Fibroblast of skin of left quadriceps (primary cell): ENCODE measurements at places on chromosomes 7 and 10.

DNA sequence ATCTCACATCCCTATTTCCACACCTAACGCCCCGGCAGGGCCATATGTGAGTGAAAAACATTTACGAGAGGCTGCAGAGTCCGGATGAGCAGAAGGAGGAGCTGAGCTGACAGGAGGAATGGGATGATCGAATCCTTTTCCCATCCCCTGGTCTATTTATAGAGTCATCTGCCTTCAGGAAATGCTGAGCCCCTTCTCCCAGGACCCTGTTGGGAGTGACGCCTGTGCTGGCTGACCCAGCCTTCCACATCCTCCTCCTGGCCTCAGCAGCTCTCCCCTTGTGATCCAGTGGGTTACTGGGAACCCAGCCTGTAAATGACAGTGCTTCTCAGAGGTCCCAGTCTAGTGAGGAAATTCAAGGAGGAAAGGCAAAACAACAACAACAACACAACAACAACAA is 16.6 kb downstream of the DENND2A start:
- DNase-seq, result no peak

DNA sequence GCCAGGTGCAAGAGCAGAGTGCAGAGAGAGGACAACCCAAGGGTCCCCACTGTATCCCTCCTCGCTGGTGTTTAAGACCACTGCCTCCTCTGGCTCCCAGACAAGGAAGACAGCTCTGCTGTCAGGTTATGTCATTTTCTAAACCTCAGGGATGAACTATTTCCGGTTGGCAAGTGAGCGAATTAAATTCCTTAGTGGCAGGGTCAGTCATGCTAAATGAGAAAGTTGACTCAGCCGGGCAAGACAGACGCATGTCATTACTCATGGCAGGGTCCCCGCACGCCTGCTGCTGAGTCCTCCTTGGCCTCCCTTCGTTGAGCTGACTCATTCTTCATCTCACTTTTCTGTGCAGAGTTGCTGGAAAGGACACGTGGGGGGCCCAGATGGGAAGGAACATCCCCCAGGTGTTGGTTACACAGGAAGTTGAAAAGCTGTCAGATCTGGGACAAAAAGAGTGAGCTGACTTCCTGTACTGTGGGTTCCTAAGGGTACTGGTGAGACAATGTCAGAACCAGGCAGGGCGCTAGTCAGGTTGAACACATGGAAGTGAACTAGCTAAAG is 47.1 kb upstream of the UCN3 start:
- DNase-seq, result peak; percentile 43

DNA sequence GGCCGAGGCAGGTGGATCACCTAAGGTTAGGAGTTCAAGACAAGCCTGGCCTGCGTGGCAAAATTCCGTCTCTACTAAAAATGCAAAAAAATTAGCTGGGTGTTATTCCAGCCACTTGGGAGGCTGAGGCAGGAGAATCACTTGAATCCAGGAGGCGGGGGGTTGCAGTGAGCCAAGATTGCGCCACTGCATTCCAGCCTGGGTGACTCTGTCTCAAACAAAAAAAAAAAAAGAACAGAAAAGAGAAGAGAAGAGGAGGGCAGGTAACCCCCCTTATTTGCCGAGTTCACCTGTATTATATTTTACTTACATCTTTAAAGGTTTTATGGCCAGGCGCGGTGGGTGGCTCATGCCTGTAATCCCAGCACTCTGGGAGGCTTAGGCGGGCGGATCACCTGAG is 91.7 kb downstream of the RNF216 start:
- DNase-seq, result no peak

DNA sequence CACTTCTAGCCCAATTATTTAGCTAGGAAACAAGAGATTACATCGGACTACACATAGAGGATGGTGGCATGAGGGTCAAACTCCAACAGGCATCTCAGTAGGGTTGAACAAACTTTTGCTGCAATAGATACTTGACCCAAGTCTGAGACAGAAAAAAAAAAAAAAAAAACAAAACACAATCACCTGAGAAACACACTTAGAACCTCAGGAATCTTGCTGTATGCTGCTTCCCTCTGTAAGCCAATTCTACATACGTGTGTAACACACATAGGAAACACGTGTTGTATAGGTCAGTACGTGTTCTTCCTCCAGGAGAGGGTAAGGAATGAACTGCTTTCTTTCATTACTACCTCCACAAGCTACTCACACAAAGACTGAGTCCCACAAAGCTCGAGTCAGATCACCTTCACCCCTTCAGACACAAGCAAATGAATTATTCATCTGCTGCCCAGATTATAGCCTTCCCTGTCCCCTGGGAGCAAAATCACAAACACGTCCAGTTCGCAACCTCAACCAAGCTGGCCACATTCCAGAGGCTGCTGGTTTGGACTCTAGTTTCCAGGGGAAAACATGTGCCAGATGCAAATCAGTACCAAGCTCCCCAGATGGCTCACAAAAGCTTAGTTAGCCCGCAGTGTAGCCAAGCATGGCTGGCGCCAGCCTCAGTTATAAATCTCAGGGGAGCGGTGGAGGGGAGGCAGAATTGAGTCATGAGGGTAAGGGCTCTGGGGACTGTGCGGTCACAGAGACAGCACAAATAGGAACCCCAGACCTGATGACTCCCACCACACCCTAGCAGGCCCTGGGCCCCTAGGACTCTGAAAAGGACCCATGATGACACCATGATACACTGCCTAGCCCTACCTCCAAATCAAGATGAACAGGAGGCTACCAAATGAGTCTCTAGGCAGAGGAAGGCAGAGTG is 15.1 kb downstream of the PSAP start:
- peak; percentile 76 for DNase-seq

DNA sequence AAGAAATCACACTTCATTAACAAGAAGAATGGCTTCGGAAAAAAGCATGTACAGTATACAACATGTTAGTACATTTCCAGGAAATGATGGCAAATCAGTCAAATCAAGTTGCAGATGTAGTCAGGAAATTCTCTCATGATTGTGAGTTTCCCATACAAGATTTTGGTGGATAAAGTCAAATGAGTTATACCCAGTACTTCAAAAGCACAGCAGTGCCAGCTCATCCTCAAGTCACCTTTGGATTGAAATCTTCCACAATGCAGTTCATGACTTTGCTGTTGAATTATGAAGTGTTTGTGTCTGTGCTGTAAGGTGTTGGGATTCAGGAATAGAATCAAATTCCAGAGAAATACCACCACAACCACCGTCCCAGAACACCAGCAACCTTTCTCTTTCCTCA is 301.3 kb upstream of the BMPER start:
- DNase-seq, result no peak
